ENCODE measurements at places on chromosomes 16 and 17. TPM values are rescaled to one million over a fixed set of nuclear protein-coding genes. Genes with fewer than 3 reads are reported as not detected.

SLC38A8 gene
- not detected for total RNA-seq

TBC1D3D gene
- not detected for total RNA-seq

JPT2 gene
- total RNA-seq, result 29.6 TPM

KCNJ12 gene
- total RNA-seq, result 3.1 TPM

GP1BA gene
- total RNA-seq, result 0.19 TPM

ZNF469 gene
- total RNA-seq, result 1.1 TPM

DNA sequence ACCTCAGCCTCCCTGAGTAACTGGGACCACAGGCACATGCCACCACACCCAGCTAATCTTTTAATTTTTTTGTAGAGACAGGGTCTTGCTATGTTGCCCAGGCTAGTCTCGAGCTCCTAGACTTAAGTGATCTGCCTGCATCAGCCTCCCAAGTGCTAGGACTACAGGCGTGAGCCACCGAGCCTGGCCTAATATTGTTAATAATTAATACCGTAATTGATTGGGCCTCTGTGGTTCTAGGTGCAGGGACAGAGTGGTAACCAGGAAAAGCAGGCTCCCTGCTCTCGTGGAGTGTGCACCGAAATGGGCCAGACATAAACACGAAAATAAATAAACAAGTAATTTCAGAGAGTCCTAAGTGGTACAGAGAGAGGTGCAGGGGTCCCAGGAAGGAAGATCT, 241.0 kb downstream of the GSG1L start:
- ATAC-seq, result no peak

GRCh38 chr17:70677783-70678647, 508.7 kb downstream of the KCNJ2 start:
- ATAC-seq, result no peak

- ATAC-seq, result no peak
Observed at GRCh38 chr16:53995378-53995777, 291.2 kb downstream of the IRX3 start.

GRCh38 chr16:3038896-3039295, 2.2 kb upstream of the BICDL2 start:
- no peak for ATAC-seq

DNA sequence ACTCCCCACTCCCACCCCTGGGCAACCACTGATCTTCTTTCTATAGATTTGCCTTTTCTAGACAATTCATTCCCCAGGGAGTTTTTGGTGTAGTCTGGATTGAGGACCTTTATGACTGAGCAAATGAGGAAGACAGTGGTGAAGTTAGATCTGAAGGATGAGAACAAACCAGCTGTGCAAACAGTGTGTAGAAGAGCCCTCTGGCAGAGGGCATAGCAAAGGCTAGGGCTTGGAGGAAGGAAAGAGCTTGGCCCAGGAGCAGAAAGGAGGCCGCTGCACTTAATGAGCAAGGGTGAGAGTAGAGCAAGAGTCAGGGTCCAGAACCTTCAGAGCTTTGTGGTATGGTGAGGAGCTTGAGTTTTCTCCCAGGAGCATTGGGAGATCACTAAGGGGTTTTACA, 352.7 kb downstream of the CA10 start:
- no peak for ATAC-seq

GRCh38 chr16:67979955-67980678, at the start of gene DPEP3:
Gene DPEP3 (minus strand): TSS chr16:67980499. CDS start chr16:67980380, 119 bp downstream.
- no peak for ATAC-seq

DNA sequence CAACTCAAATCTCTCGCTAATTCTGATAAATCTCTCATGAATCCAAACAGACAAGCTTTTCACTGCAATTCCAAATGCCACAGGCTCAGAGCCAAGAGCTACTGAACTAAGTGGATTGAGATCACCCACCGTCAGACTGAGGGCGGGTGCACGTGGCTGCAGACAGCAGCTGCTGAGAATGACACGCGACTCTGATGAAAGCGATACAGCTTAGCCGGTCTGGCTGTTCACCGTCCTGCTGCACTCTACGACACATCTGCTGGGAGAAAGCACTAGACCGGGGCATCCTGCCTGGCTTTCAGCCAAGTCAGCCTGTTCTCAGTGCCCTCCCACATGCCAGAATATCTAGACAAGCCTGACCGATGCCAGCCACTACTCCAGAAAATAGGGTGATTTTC, 42.6 kb downstream of the KLHDC4 start:
- peak; percentile 53 for ATAC-seq

- ATAC-seq, result no peak
Observed at GRCh38 chr17:54524501-54524900, 376.2 kb upstream of the TOM1L1 start.

GRCh38 chr16:53664724-53665345, 38.8 kb downstream of the RPGRIP1L start:
- no peak for ATAC-seq

GRCh38 chr17:63679214-63679613, 20.7 kb downstream of the LIMD2 start:
- ATAC-seq, result no peak

- ATAC-seq, result peak; percentile 88
Observed at GRCh38 chr17:9291912-9292560, 270.7 kb downstream of the NTN1 start.
